ENCODE measurements at places on chromosomes 6 and 20.

GRCh38 chr6:149474108-149474935 lies 10.5 kb downstream of the ZC3H12D start:
- DNase-seq = no peak

DNA sequence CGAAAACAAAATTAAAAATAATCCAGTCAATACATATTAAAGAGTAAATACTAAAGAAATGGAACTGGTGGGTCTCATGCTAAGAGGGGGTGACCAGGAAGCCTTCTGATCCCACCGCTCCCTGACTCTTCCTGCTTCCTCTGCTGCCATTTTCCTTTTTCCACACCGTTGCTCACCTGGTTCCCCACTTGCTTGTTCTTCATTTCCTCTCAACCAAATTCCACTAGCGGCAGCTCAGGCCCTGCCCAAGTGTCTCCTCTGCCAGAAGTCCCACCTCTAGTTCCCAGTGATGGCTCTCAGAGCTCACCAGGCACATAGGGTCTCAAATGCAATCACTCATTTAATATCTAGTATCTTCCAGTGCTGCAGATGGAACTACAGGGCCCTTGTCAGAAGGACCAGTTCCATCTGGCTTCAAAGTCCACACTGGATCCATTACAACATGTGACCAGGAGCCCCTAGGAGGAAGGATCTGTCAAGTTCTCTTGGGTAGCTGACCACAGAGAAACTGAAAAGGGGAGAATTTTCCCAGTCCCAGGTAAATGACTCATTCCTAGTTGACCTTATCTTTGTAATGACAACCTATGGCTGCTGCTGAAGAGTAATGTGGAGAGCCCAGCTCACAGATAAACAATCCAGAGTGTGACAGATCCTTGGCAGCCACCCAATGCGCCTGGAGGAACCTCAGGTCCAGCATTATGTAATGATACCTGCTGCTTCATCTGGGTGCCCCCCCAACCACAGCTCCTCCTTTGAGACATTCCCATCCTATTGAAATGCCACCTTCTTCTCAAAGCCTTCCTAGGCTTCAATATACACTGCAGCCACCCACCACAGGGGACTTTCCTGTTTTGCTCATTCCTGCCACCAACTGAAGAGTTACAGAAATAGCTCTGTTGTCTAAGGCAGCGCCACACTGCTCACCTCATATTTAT lies 38.2 kb downstream of the ELMO2 start:
- peak; percentile 21 for DNase-seq

DNA sequence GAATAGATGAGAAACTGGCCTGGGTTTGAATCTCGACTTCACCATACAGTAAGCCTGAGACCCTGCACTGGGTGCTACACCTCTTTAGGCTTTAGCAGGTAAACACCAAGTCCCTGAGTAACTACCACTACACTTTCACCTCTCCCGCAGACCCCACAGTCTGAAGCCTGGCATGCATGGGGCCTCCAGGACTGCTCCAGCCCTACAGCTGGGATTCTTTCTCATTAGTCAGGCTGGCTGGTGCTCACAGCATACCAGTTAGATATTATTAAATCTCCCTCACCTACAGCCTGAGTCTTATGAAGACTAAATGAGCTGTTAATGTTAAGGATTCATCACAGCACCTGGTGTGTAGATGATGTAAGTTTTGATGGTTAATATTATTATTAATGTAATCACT lies 388.7 kb downstream of the ARHGAP18 start:
- no peak for DNase-seq

GRCh38 chr6:158237656-158238055 lies 69.5 kb downstream of the GTF2H5 start:
- DNase-seq = no peak

DNA sequence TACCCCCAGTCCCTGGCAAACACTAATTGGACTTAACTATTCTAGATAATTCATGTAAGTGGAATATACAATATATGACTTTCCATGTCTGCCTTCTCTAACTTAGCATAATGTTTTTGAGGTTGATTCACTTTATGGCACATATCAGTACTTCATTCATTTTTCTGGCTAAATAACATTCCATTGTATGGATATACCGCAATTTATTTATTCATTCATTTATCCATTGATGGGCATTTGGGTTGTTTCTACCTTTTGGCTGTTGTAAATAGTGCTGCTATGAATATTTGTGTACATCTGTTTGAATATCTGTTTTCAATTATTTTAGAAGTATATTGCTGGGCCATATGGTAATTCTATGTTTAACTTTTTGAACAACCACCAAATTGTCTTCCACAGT lies 616.3 kb downstream of the UTRN start:
- no peak for DNase-seq

DNA sequence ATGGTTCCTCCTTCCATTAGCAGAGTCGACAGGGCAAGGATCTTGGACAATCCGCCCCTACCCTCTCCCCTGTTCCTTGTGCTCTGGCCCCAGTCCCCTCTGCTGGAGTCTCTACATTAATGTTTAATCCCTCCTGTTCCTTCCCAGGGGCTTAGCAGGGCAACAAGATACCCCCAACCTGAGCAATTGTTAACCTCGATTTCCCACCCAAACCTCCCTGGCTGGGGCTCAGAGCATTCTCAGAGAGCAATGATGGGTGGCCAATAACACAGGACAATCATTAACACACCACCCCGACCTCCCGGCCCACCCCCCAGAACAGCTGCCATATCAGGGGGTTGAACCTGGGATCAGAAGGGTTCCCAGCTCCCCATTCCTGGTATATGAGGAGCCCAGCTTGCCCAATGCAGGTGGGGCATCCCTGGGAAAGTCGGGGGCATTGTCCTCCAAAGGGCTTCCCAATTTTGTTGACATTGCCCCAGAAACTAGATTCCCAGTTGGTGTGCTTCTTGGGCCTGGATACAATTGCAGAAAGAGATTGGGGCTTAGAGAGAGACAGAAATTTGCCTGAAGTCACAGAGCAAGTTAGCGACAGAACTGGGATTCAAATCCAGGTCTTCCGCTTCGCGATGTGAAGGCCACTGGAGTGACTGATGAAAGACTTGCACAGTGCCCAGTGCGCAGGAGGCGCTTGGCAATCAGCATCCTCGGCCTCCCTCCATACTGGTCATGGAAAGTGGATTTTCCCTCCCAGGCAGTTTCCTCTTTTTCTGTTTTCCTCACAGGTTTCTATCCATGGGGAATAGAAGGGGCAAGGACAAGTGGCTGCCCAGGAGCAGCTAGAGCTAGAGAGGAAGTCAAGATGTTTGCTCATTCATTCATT lies 59.6 kb upstream of the TTPAL start:
- DNase-seq = no peak

GRCh38 chr6:152404936-152405595 lies 232.1 kb downstream of the SYNE1 start:
- DNase-seq = no peak

- DNase-seq = no peak
Measured at GRCh38 chr6:100105919-100106529, 112.0 kb upstream of the MCHR2 start.

GRCh38 chr6:108960601-108961000 lies 112.4 kb downstream of the ARMC2 start:
- DNase-seq = no peak

- DNase-seq = no peak
Measured at GRCh38 chr6:128966934-128967333, 84.0 kb downstream of the LAMA2 start.

DNA sequence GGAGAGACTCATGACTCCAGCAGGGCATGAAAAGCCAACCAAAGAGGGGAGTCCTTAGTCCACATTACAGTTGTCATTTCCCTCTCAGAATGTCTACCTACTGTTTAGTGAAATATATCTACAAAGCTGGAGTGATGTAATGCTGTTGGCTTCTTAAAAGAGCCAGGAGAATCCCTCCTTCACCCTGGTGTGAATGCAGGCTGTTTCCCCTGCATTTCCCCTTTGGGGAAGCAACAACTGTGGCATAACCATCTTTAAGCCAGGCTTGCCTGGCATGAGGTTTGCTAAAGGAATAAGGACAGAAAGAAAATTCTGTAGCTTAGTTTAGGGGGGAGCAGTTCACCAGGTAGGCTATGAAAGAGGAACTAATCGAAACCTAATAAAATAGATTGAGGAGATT lies 129.5 kb downstream of the CRYBG1 start:
- no peak for DNase-seq

GRCh38 chr6:169411722-169412121 lies 158.1 kb upstream of the THBS2 start:
- DNase-seq = no peak

GRCh38 chr6:168088161-168089053 lies 9.4 kb upstream of the FRMD1 start:
- DNase-seq = no peak

- no peak for DNase-seq
Measured at GRCh38 chr6:1049900-1050299, 262.0 kb upstream of the FOXQ1 start.

DNA sequence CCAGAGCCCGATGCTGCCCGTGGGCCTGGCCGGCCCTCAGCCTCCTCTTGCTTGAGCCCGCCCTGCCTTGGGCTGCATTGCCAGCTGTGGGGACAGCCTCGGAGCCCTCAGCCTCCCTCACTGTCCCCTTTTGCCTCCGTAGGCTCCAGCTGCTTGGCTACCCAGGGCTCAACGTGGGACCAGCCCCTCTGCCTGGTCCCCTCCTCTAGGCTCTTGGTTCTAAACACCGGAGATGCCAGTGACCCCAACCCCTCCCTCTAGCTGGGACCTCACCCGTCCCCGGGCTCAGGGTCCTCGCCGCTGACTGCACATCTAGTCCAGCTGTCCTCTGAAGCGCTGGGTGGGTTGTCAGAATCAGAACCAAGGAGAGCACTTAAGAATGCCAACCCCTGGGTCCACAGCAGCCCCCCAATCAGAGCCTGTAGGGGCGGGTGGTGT lies 345.2 kb downstream of the ZFAND3 start:
- no peak for DNase-seq

DNA sequence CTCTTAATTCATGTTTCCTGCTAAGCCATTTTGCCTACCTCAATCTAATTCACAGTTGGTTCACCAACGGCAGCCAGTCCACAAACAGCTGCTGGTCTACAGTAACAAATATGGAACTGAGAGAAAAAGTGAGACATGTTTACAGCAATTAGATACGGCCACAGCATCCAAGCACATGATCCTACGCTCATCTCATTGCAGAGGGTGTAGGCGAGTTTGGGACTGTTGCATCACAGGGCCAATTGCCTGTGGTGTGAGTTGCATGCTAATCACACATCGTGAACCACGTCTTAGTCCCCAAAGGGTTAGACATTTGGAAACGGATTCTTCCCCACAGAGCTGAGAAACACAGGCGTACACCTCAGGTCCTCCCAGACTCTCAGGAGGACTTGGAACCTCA lies 166.9 kb downstream of the EYA2 start:
- no peak for DNase-seq

DNA sequence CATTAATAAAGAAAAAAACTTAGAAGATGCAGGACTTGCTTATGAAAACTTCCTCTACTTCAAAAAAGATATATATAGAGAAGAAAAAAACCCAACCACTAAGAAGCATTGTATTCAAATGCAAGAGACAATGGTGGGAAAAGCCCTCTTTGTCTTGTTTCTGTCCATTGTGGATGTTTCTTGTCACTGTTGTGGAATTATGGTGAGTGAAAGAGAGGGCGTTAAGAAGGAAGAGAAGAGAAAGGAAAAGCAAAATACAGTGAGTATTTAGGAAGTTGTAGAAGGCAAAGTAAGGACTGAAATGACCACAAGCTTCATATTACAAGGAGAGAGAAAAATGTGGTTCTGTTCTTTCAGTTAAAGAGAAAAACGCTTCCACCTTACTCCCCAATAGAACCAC lies 14.1 kb upstream of the THBD start:
- no peak for DNase-seq

GRCh38 chr6:38375341-38375740 lies 264.4 kb downstream of the BTBD9 start:
- DNase-seq = no peak

- DNase-seq = no peak
Measured at GRCh38 chr6:142943711-142944123, 1.3 kb downstream of the HIVEP2 start.

- no peak for DNase-seq
Measured at GRCh38 chr6:134278000-134278399, 39.9 kb downstream of the SGK1 start.
